ENCODE measurements at places on chromosomes 11 and 22. TPM values are rescaled to one million over a fixed set of nuclear protein-coding genes. Genes with fewer than 3 reads are reported as not detected.

GRCh38 chr11:72066855-72067254, 13.5 kb downstream of the NUMA1 start:
- DNase-seq: no peak

TEX54 gene
- not detected for total RNA-seq

DNA sequence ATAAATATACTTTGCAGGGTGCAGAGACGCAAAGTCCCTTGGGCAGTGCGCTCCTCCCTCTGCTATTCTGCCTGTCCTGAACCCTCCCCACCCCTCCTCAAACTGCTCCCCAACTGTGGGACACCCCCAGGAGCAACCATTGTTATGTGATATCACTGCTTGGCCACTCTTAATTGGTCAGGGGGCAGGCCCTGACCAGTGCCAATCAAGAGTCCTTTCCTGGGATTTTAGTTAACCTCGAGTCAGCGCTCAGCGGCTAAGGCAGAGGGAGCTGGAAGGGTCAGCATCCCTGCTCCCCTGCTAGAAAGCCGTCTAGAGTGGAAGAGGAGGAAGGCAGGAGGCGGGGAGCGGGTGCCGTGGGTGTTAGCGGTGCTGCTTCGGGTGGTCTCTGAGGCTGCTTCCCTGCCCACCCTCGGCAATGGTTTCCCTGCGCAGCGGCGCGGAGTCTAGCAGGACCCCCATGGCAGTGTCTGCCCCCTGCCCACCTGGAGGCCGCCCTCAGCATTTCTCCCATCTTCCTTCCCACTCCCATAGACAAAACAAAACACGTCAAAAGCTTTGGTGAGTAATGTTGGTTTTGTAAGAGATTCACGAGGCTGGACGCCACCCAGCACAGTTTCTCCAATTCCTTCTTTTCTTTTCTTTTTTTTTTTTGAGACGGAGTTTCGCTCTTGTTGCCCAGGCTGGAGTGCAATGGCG, 38.4 kb upstream of the A4GALT start:
- DNase-seq: no peak

GRCh38 chr11:45373506-45374035, 87.4 kb upstream of the SYT13 start:
- DNase-seq: no peak

Data from Panc1 (cell line).